ENCODE measurements at places on chromosomes 2 and 18.
A peak's percentile ranks its signal among the peaks of the same experiment; 100 is the strongest.

- no peak for DNase-seq
Observed at GRCh38 chr2:150873396-150873772, 385.9 kb upstream of the RND3 start.

DNA sequence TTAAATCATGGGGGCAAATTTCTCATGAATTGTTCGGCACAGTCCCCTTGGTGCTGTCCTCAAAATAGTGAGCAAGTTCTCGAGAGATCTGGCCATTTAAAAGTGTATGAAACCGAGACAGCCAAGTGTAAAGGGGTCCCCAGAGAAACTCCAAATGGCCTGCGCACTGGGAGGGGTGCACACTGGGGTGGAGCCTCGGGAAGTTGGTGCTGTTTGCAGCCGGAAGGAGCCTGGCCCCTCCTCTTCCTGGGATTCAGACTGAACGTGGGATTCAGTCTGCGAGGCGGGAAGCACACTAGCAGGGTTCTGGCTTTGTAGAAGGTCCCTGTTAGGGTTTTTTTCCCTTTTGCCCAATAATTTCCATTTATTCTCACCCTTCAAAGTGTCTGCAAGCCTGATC, 48.8 kb downstream of the RABL2A start:
- no peak for DNase-seq

DNA sequence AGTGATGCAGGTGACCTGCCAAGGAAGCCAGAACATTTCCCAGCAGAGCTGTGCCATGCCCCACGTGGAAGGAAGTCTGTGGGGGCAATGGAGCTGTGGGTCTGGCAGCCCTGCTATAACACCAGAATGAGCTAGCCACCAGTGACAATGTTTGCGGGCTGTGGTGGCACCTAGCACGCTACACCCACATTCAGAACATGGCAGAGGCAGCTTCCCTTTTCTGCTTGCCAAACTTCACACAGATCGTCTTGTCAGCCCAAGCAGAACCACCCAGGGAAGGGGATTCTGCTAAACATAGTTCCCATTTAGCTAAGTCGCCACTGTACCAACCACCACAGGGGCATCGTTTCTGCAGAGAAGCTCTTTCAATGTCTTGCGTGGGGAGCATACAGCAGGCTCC, 27.0 kb upstream of the CCDC93 start:
- DNase-seq = no peak

DNA sequence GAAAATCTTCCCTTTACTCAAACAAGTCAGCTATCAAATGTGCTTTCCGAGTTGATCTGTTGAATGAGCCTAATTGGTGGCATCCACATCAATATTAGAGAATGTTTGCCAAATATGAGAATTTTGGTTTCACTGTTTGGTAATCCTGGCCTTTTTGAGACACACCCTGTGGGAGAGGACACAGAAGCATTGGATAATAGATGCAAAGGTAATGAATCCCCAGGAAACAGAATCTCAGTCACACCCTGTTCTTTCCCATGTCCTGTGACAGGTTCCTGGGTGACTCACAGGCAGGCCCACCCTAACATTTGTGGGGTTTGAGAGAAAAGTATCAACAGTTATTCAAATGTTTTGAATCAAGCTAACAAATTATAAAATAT, 99.8 kb upstream of the PELI1 start:
- DNase-seq = no peak

- DNase-seq = no peak
Observed at GRCh38 chr2:205011031-205011430, 465.8 kb downstream of the PARD3B start.

GRCh38 chr18:25141399-25141798, 210.6 kb downstream of the ZNF521 start:
- DNase-seq = no peak

GRCh38 chr18:12458771-12459170, 51.0 kb downstream of the PRELID3A start:
- no peak for DNase-seq

- peak; percentile 46 for DNase-seq
Observed at GRCh38 chr2:73821227-73821626, 7.5 kb upstream of the STAMBP start.

DNA sequence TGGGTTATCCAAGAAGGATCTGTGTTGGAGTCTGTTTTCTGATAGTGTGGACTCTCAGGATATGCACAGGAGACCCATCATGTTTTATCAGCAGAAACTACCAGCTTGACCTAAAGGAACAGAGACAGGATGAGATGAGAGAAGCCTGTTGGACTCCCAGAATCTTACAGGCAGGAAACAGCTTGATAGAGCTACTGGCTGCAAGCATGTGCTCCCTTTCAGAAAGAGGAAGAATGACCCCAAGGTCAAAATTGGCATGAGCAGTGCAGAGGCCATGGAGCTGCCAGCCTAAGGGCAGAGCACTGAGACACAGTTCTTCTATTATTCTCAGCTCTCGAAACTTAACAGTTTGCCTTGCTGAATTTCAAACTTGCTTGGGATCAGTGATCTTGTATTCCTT, 135.2 kb upstream of the NFATC1 start:
- DNase-seq = no peak

- DNase-seq = no peak
Observed at GRCh38 chr2:127355407-127356008, 32.3 kb downstream of the MAP3K2 start.

- DNase-seq = no peak
Observed at GRCh38 chr18:74274700-74275099, 17.1 kb downstream of the CYB5A start.

DNA sequence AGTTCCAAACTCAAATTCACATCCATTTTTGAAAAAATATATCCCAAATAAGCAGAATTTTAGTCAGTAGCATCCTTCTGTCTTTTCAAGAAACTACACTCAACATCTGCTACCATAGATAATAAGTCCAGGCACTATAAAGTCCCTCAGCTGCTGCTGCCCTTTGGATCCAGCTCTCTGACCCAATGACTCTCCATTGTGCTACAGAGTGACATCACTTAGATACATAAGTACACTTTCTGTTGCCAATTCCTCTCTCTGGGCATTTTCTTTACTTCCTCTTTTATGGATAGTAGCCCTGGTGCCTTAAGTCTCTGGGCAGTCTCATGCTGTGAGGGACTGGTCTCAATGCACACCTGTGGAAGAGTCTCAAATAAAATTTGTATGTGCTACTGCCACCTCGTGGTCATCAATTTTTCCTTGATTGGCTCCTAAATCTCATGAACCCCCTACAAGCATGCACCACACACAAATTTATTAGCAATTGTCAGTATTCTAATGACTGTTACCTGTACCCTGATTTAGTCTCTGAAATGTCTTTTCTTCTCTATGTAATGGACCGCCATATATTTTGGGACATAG, 219.2 kb downstream of the LRP1B start:
- no peak for DNase-seq

DNA sequence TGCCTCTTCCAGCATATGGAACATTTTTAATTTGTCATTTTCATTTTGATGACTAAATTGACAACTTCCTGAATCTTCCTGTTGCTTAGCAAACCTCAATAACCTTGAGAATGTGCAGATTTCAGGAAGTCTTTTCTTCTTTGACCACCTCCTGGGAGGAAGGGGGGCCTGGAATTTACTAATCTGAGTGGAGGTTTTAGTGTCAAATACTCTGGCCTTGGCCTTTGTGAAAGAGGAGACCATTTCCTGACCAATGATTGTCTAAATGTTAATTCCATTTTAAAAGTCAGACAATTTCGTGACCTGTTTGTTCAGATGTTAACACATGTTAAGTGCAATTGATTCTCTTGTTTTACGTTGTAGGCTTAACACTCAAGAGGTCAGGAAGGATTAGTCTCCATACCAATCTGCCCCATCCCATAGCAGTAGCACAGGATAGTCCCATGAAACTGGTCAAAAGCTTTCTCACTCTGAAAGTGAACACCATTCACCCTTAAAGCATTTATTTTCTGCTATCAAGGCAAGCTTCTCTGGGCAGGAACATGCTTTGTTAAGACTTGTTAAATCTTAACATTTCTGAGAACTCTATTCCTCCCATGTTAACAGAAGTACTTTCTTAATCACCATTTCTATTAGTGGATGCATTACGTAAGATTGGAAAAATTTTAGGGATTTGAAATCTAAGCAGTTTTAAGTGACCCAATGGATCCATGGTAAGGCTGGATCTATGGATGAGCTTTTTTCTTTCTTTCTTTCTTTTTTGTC, 219.6 kb downstream of the RND3 start:
- no peak for DNase-seq

GRCh38 chr18:48815179-48815515, 135.6 kb downstream of the SMAD7 start:
- peak; percentile 19 for DNase-seq

- no peak for DNase-seq
Observed at GRCh38 chr2:176187899-176188773, at the start of gene HOXD1. Gene HOXD1, plus strand, starts transcription at chr2:176188668. Its CDS starts 134 bp downstream, at chr2:176188802.

DNA sequence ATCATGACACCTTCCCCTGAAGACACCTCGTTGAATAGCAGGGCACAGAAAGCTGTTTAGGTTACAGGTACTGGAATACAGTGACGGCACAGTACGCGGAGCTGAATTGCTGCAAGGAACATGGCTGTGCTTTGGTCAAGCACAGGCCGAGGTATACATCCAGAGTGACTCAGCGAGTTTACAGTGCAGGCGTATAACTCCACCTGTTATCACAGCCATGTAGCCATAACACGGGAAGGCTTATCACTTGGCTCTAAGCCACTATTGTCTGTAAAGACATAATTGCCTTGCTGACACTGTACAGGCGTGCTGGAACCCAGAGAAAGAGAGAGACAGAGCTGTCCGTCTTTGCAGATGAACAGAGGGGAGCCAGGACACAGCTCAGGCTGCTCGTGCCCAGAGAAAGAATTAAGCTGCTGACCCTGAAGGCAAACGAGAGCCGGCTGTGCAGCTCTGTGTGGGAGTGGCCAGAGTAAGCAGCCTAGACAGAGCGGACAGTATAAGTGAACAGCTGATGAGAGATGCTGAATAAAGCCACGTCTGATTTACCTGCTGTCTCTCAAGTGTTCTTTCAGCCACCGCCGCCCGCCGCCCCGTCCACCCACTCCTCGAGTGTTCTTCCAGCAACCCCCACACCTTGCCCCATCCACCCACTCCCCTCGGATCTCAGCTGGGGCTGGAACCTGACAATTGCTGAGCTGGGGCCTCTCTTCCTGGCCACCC, 87.3 kb upstream of the PPP1CB start:
- no peak for DNase-seq

DNA sequence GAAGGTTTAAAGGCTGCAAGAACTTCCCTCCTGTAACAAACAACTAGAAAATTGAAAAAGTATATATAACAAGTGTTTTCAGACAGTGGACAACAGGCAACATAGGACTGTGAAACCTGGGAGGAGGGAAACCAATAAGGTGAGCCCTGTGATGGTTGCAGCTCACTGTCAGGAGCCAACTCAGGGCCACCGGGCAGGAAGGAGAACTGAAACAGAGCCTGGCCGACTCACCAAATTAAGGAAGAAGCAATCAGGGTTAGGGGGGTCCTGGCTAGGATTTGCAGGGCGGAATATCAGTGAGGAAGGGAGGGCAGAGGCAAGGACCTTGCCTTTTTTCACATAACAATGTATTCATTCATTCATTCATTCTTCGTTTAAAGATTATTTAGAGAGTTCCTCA, 21.8 kb upstream of the CNRIP1 start:
- no peak for DNase-seq

- no peak for DNase-seq
Observed at GRCh38 chr18:10377956-10378355, 76.5 kb upstream of the APCDD1 start.

Measured in stimulated activated CD8-positive, alpha-beta memory T cell treated with anti-CD3 and anti-CD28 coated beads, Interleukin-4, amount 100 ng/mL, for 48 hours (primary cell).